ENCODE measurements at places on chromosomes 13 and 19.

DNA sequence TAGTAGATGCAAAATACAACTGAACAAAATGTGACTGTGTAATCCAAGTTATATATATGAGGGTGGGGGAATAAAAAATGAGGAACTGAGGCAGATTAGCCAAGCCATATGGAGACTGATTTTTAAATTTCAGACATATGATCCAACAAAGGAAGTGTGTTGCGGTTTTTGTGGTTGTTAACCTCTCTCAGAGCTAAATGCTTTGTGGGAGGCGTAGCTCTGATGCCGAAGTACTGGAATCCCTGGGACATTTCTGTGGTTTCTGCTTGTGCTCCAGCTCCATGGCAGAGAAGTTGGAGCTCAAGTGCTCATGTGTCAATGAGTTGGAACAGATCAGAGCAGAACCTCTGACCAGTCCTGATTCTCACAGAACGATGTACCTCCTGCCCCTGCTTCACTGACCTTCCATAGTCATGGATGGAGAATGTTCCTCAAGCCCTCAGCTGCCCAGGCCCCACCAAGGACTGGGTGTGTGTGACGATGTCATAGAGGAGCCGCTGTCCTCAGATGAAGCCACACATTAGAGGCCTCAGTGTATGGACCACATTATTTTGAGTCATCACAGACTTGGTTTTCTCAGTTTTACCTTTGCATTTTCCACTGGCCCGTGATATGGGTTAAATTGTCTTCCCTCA, 107.6 kb downstream of the SOX1 start:
- DNase-seq: no peak

DNA sequence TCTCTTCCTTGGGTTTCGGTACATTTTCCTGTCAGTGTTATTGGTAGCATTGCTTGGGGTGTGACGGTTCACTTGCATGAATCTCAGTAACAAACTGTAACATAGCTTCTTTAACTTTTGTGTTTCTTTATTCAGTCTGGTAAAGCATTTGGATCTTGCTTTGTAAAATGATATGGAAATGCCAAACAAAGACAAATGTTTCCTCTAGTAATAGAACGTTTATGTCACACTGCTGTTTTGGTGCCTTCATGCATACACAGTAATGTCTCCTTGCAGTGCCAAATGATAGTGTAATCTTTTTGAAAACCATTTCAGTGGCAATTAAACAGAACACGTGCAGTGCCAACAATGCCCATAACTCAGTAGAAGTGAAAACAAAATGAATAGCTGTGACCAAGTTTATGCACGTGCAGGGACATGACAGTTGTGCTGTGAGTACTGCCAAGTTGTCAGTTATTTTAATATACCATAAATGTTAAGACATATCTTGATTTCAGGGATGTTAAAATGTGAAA, 110.8 kb downstream of the RXFP2 start:
- DNase-seq: no peak

- DNase-seq: no peak
Observed at GRCh38 chr13:107117327-107118012, 549.5 kb upstream of the ARGLU1 start.

DNA sequence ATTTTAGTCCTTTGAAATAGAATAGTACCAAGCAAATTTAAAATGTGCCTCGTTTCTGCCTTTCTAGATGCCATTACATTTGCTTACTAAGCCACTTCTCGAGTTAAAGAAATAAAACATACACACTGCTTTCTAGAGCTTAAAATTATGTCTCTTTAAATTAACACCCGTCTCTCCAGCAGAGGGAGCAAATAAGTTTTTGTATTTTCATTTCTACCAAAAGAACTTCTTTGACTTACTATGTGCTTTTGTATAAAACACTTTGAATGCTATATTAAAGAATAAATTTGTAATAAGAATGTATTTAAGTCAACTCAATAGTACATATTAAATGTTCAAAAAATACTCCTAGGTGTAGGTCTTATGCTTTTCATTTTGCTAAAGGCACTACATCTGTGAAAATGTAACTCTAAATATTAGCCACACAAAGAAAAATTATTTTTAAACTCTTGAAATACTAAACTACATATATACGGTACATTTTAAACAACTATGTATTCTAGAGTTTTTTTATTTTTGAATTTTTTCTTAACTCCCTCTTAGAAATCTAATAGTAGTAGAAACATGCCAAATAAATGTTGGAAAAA, 269.3 kb upstream of the MIR17HG start:
- DNase-seq: no peak

DNA sequence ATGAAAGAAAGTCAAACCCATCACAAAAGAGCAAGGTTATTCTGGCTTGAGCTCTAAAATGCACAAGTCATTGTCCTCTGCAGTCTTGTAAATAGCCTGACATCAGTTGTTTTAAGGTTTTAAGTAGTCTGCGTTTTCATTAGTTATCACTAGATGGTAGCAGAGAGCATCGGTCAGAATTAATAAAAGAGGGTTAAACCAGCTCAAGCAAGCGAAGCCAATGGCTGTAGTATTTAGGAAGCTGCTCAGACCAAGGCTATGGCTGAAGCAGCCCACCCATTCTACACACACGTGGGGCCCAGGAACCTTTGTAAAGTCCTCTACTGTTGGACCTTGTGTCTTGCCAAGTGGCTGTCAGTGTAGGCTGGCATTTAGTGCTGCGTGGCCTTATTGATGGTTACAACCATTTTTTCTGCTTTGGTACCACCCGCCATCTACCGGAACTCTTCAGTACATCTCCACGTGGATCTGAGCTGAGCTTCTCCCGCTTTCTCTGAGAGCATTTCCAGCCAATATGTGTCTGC, 13.3 kb upstream of the ZNF57 start:
- DNase-seq: peak; percentile 72

DNA sequence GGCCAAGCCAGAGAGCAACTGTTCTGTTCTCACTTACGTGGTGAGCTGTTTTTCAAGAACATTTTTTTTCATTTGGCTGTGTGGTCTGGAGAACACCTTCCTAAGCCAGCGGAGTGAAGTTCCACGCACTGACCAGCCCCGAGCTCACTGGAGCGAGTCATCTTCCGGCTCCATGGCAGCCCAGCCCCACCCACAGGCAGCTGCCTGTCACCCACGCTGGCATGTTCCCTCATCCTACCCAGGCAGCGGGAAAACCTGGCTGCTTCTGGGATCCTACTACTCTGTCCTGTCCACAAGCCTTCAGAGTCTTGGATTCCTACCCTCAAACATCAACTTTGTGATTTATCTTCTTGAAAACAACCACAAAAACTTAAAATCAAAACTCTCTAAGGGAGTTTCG, 76.2 kb downstream of the GGACT start:
- DNase-seq: no peak

DNA sequence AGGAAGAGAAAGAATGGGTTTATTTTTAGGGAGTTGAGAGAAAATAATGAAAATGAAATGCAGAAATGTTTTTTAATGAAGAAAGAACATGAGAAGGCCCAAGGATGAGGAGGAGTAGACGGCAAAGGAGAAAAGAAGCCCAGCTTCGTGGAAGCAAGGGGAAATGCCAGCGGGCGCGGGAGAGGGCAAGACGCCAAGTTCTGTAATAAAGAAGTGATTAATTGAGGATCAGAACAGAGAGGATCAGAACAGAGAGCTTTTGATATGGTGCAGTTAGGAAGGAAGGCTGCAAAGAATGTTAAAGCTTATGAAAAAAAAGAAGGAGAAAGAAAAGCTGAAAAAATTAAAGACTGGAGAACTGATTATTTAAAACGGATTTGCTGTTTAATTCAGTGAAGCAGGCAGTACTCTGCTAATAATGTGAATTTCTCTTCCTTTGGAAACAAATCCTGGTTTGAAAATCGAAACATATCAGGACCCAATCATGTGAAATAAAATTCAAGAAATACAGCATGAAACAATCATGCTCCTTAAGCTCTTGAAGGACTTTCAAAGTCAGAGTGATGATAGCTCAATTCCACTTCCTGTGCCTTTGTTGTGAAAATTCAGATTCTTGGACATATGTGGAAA, 99.3 kb upstream of the SOX1 start:
- no peak for DNase-seq

- DNase-seq: no peak
Observed at GRCh38 chr19:19106056-19106551, 32.2 kb downstream of the TMEM161A start.

DNA sequence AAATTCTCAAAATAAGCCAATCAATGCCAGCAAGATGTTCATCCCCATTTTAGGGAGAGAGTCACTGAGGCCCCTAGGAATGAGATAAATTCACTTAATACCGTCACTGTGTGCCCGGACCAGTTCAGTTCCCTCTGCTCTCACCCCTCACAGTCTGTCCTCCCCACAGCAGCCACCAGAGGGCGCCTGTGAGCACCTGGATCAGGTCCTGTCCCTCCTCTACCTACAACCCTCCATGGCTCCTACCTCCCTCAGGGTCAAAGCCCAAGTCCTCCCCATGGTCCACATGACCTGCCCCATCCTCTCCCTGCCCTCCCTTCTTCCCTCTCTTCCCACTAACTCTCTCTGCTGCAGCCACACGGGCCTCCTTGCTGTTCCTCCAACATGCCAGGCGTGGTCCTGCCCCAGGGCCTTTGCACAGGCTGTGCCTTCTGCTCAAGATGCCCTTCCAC, 42.0 kb upstream of the NFIC start:
- DNase-seq: peak; percentile 34

DNA sequence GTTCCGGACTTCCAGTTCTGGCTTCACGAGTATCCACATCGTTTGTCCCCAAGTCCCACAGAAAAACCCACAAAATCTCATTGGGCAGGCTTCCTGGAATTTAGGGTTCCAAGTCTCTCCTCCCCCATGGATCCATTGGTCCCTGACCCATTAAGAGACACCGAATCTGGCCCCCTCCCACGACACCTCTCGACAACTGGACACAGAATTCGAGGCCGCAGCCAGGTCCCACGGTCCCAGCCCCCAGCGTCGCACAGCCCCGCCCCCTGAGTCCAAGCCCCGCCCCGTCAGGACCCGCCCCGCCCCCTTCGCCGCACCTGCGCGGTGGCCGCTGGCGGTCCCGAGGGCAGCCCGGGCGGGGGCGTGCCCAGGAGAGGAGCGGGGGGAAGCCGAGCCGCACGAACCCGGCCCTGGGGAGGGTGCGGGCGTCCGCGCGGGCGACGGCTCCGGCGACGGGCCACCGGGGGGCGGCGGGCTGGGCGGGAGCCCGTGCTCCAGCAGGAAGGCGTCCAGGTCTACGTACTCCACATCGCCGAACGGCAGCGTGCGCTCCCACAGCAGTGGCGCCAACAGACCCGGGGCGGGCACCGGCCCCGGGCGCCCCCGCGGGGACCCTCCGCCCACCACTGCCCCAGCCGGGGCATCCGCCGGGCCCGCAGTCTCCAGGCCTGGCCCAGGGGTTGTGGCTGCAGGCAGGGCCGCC, 1.8 kb downstream of the DBP start:
- DNase-seq: peak; percentile 42

DNA sequence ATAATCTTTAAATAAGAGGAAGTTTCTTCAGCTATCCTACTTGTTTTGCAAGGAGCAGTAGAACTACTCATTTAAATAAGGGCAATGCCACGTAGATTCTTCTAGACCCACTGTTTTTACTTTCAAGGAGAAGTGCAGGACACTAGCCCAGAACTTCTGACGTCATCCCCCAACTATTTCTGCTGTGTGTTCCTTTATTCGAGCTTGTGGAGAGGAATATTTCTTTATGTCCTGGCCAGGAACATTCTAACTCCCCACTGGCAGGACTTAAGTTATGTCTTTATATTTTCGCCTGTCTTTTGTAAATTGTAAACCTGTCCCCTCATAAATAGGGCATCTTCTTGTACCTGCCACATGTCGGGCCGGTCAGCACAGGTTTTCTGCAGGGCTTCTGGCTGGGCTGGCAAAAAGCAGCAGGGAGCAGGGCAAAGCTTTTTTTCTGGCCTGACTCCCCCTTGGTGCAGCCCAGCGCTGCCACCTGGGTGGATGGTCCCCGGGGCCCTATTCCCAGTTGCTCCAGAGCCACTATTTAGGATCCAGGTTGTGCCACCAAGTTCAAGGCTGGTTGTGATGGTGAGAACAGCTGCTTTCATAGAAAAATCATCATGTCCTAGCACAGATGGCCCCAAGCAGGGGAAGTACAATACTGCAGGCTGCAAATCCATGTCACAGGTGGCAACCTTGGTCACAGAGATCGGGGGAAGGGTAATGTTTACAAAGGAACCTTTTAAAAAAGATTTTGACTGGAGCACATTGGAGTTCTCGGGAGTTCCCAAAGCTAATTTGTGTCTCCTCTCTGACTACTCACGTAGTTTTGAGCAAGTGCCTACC, 1.8 kb downstream of the MBNL2 start:
- peak; percentile 73 for DNase-seq

- no peak for DNase-seq
Observed at GRCh38 chr19:4453232-4454179, 4.1 kb downstream of the UBXN6 start.

DNA sequence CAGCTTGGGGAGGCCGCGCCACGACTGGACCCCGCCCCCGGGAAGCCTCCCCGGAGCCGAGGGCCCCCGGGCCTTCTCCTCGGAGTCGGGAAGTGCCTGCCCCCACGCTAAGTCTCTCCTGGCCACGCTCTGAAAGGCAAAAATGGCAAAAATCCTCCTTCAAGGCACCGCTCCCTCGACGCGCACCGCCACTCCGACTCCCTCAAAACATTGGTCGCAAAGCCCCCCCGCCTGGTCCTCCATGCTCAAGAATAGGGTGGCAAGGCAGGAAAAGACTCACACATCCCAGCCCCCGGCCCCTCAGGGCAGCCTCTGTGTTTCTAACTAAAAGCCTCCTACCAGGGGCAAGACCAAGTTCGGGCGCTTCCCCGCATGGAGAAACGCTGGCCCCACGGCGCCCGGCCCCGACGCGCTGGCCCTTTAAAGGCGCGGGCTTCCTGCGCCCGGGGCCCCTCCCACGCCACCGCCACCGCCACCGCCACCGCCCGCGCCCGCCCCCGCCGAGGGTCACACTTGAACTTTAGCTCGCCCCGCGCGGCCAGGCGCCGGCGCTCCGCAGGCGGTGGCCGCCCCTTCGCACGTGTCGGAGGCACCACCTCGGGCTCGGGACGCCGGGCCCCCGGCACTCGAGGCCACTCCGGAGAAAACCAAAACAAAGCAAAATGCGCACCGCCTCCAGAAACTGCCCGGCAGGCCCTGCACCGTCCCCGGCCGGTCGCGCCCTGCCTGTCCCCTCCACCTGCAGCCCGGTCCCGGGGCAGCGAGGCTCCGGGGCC, 1.9 kb downstream of the FOXO1 start:
- DNase-seq: no peak

- DNase-seq: no peak
Observed at GRCh38 chr13:97004886-97005285, 10.6 kb upstream of the OXGR1 start.

DNA sequence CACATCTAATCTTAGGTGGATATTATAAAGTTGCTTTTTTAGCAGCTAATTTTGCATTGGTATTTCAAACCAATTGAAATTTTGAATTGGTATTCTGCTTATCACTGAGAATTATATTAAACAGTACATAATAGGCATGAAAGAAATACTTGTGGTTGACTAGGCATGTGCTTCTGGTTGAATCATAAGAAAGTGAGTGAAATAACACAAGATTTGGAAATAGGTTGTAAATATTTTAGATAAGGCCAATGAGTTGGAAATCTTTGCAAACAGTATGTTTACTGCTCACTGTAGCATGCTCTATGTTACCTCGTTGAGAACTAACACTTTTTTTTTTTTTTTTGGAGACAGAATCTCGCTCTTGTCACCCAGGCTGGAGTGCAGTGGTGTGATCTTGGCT, 66.8 kb upstream of the RFC3 start:
- DNase-seq: no peak

GRCh38 chr13:60146471-60146870, 17.3 kb downstream of the DIAPH3 start:
- DNase-seq: no peak

Measured in SW 1271 (cell line).